AG20443 (cell line): ENCODE measurements at places on chromosomes 5 and 9.

- DNase-seq, result no peak
Observed at GRCh38 chr5:10572451-10572850, 8.6 kb downstream of the ANKRD33B start.

- peak; percentile 42 for DNase-seq
Observed at GRCh38 chr9:132241840-132242620, 80.2 kb downstream of the NTNG2 start.

DNA sequence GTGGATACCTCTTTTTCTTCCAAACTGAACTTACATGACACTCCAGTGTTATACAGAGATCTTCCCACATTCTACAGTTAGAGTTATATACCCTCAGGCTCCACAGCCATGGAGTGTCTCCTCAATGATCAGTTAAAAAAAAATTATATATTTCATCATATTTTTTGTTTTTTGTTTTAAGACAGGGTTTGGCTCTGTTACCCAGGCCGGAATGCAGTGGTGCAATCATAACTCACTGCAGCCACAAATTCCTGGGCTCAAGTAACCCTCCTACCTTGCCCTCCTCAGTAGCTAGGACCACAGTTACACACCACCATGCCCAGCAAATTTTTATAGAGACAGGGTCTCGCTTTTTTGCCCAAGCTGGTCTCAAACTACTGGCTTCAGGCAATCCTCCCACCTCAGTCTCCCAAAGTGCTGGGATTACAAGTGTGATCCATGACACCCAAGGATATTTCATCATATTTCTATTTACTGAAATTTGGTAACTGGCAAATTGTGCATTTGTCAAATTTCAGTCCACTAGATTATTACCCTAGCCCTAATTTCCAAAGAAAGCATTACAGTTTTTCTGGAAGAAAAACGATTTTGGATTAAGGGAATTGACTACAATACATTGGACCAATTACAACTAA lies 18.1 kb upstream of the SCAI start:
- DNase-seq, result peak; percentile 20

DNA sequence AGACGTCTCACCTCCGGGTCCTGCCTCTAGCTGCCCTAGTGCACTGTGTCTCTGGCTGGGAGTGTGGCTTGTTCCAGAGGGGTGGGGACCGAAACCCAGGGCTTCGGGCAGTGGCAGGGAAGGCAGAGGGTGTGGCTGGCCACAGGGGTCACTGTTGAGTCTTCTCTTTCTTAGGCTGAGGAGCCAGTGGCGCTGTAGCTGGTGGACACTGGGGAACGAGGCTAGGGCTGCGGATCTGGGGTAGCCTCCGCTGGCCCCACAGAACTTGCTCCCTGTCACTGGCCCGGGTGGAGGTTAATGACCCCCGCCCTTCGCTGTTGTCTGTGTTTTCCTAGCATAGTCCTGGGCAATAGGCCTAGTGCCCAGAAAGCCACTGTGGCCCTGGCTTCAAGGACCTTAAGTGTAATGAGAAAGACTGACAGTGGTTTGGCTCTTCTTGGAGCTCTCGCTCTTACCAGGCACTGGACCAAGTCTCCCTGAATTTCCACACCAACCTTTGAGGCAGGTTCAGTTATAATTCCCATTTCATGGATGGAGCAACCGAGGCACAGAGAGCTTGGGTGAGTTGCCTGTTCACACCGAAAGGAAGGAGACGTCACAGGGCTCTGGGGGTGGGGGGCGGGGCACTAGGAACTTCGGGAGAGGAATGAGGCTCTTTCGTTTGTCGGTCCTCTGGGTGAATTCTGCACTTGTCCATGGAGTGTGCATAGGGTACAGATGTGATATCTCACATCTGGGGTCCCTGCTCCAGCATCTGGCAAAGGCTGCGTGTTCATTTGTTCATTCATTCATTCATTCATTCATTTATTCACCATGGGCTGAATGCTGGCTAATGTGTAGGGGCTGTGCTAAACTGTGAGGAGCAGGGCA lies 4.8 kb upstream of the IER5L start:
- DNase-seq, result peak; percentile 41

DNA sequence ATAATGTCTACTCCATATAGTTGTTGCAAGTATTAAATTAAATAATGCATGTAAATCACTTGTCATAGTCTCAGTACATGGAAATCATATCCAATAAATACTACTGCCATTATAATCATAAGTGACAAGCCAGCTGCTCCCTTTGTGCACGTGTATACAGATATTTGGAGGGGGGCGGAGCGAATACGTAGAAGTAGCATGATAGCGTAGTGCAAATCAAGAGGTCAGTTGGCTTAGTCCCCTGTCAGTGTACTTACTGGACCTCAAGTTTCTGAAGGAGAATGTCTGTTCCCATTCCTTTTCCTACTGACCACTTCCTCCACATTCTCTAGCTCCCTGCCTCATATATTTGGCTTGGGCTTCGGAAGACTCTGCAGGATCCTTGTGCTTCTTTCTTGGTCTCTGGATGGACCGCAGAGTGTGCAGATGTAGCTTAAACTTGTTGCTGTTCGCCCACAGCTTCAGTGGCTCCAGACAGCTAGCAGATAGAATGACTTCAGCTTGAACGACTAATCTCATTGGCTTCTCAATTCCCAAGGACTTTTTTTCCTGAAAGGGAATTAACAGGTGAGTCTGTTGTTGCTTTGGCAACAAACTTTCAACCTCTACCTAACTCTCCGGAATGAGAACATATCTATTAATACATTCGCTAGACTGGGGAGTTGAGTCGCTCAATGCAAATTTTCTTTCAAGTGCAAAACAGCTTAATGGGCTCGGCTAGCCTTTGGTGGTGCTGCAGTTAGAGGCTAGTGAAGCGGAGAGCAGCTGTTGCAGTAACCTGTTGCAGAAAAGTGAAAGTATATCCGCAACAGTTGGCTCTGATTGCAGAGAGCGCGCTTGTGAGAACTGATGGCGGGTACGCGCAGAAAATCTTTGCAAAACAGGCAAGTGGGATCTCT lies at the start of gene PCDHB1:
PCDHB1 (plus strand) TSS at position 753 of the 899 bp plus-strand sequence; CDS start at position 850, 97 bp downstream.
- DNase-seq, result peak; percentile 13

- DNase-seq, result no peak
Observed at GRCh38 chr5:58108511-58108910, 351.4 kb downstream of the PLK2 start.

DNA sequence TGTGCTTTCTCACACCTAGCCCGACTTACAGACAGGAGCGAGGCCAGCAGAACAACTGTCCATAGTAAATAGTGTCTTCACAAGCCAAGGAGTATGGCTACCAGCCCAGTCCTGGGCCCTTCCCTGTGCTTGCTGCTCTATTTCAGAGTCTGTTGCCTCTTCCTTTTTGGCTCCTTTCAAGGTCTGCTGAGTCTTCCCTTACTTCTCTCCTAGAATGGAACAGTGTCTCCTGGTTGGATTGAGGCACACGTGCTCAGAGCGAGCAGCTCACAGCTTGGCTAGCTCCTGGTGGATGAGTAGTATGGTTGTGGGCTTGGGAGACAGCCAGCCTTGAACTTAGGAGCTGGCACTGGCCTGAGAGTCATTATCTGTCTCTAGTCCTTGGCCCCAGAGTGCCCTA lies 72.8 kb downstream of the TLE4 start:
- DNase-seq, result no peak

- no peak for DNase-seq
Observed at GRCh38 chr5:92769978-92770377, 811.0 kb downstream of the NR2F1-AS1 start.

DNA sequence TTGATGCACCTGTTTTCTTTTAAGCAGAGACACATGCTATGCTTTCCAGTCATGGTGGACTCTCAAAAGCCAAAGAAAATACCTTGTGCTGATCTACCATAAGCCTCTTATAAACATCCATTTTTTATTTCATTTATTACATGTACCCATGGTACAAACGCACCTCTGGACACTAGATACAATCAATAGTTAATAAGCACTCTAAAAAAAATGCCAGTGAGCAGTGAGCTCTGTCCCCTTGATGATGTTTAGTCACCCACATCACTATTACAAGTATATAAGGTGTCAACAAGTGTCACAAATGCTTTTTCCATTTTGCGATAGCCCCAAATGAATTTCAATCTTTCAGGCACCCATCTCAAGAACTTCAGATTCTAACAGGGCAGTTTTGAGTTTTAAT lies 5.9 kb downstream of the KLF4 start:
- DNase-seq, result no peak

- no peak for DNase-seq
Observed at GRCh38 chr5:113524927-113525326, 11.4 kb downstream of the YTHDC2 start.

DNA sequence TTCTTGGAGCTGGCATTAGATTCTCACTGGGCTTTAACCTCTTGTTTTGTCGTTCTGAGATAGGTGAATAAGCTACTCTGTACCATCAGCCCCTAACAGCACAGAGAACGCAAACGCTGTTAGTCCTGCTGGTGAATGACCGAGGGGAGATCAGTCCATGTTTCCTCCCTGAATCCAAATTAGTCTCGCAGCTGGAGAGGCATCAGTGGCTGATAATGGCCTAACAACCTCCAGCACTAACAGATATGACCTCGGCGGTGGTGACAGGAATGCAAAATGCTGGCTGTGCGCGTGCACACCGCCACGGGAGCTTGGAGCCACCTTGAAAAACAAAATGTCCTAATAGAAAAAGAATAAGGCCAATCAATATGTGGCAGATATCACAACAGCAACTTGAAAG lies 77.6 kb upstream of the IRX1 start:
- DNase-seq, result no peak

GRCh38 chr9:76415731-76416130 lies 21.5 kb upstream of the RFK start:
- no peak for DNase-seq

- no peak for DNase-seq
Observed at GRCh38 chr9:121772600-121773285, 121.3 kb downstream of the DAB2IP start.

GRCh38 chr5:96516631-96517071 lies 83.6 kb upstream of the PCSK1 start:
- DNase-seq, result peak; percentile 41

- DNase-seq, result no peak
Observed at GRCh38 chr5:149018909-149019443, 43.9 kb downstream of the SH3TC2 start.

GRCh38 chr9:119902611-119903010 lies 533.4 kb upstream of the BRINP1 start:
- DNase-seq, result no peak

DNA sequence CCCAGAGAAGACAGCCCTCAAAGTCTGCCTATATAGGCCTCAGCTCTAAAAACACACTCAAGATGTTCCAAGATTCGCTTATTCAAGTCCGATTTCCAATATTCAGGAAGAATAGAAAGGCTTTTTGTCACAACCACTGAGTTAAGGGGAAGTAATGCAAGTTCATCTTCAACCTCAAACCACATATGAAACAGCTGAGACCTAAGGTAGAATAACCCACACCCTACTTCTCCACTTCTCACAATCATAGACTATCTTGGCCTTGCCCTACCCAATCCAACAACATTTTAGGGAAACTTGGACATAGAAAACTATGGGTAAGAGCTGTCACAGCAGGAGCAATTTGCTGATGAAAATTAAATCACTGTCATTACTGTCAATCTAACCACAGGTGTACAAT lies 152.0 kb upstream of the LRRTM2 start:
- DNase-seq, result no peak

GRCh38 chr9:71986900-71987299 lies 73.5 kb downstream of the C9orf57 start:
- DNase-seq, result no peak

- DNase-seq, result no peak
Observed at GRCh38 chr5:177189965-177190364, 56.4 kb downstream of the NSD1 start.

GRCh38 chr9:133238851-133239532 lies 29.9 kb upstream of the OBP2B start:
- DNase-seq, result peak; percentile 87

GRCh38 chr5:139378941-139379361 lies 4.1 kb downstream of the SLC23A1 start:
- DNase-seq, result no peak

- DNase-seq, result no peak
Observed at GRCh38 chr9:76067696-76068095, 177.2 kb downstream of the PCSK5 start.

GRCh38 chr5:121675924-121676323 lies 175.8 kb upstream of the FTMT start:
- DNase-seq, result no peak

GRCh38 chr9:113219969-113220368 lies 1.1 kb downstream of the FKBP15 start:
- DNase-seq, result peak; percentile 46

DNA sequence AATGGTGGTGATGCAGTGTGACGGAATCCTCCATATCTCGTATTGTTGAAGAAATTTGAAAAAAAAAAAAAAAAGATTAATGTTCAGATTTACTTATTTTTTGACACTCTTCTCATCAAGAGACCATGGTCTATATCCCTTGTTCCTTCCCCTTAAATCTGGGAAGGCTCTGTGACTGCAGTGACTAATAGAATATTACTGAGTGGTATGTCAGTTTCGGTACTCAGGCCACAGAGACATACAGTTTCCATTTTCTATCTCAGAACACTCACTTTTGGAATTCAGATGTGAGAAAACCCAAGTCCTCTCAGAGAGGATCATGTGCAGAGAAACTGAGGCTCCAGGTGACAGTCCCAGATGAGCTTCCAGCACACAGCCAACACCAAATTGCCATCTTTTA lies 1193.5 kb downstream of the DTWD2 start:
- no peak for DNase-seq

DNA sequence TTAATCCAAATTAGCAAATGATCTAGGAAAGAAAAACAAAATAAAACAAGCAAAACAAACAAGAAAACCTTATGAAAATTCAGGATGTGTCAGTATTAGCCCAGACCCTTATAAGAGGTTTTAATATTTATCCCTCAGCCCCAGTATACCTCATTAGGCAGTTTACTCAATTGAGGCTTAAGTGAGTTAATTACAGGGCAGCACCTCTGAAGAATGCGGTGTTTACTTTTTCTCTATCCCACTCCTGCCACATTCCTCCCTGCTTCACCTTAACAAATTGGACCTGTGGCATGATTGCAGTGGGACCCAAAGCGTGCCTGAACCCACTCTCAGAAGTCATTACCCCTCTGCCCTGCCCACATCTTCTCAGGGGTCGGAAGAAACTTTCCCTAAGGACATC lies 67.1 kb downstream of the SIL1 start:
- DNase-seq, result no peak
